Stimulated activated CD8-positive, alpha-beta memory T cell treated with anti-CD3 and anti-CD28 coated beads, Interleukin-15, amount 100 ng/mL, for 48 hours (primary cell): ENCODE measurements at places on chromosomes 2 and 18.

GRCh38 chr2:119433636-119434327 lies 2.1 kb downstream of the TMEM37 start:
- DNase-seq: no peak

DNA sequence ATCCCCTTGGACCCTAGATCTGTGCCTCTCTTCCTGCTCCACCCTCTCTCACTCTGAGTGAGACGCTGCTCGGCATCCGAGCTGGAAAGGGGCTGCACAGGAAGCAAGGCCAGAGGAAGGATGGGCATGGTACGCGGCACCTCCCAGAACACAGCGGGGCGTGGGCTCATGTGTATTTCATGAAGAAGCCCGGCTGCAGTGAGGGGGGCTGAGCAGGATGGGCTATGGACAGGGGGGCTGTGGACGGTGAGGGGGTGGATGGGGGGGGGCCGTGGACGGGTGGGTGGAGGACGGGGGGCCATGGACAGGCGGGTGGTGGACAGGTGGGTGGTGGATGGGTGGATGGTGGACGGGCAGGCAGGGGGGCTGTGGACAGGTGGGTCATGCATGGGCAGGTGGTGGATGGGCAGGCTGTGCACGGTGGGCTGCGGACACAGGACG lies 28.5 kb downstream of the SLC66A2 start:
- DNase-seq: no peak

GRCh38 chr18:80244956-80245730 lies 2.2 kb downstream of the PARD6G start:
- DNase-seq: no peak

GRCh38 chr18:53544917-53545316 lies 679.6 kb downstream of the MBD2 start:
- no peak for DNase-seq

DNA sequence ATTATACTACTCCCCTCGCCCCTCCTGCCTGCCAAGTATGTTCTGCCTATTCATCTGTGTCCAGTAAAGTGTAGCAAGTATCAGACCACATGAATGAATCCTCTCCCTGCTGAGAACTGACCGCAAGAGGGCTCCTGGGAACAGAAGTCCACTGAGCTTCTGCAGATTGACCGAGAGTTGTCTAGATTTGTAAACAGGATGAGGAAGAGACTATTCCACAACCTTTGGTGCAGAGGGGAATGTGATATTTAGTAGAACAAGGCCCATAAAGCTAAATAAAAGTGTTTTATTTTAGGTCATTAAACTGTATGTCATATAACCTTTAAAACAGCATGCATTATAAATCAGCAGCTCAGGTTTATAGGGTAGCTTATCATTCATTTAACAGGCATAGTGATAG lies 377.0 kb downstream of the DCC start:
- no peak for DNase-seq

DNA sequence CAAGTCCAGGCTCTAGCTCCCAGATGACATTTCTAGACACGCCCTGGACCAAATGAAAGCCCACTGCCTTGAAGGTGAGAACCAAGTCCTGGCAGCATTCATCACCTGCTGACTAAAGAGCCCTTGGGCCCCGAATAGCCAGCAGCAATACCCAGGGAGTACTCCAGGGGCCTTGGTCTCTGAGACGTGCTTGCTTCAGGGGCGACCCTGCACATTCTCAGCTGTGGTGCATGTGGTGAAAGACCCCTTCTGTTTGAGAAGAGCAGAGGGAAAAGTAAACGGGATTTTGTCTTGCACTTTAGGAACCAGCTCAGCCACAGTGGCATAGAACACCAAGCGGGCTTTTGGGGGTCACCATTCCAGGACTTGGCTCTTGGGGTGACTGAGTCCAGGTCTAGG lies 260.5 kb upstream of the MYT1L start:
- no peak for DNase-seq

GRCh38 chr18:68467957-68468356 lies 247.0 kb downstream of the TMX3 start:
- no peak for DNase-seq
